NCI-H1930 (cell line): ENCODE measurements at places on chromosomes 7 and 10.
A peak's percentile ranks its signal among the peaks of the same experiment; 100 is the strongest.

- no peak for DNase-seq
Measured at GRCh38 chr10:28669227-28670173, 7.8 kb upstream of the BAMBI start.

DNA sequence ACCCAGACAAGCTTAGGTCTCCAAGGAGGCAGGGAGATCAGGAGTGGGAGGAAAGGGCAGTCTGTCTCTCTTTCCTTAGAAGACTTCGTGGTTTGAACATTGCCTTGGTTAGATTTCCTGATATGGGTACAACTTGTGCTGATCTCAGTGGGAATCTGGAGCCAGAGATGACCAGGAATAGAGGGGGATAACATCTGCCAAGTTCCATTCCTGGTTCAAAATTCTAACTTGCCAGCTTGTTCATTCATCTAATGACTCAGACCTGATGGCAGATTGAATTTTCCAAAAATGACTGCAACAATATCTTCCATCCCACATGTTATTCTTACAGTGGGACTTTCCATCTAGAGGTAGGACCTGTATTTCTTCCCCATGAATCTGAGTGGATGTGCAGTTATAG is 394.3 kb upstream of the PODXL start:
- DNase-seq = no peak

GRCh38 chr10:21926949-21927348 is 76.6 kb downstream of the DNAJC1 start:
- DNase-seq = no peak

GRCh38 chr10:108597657-108598319 is 1325.5 kb downstream of the XPNPEP1 start:
- DNase-seq = no peak

DNA sequence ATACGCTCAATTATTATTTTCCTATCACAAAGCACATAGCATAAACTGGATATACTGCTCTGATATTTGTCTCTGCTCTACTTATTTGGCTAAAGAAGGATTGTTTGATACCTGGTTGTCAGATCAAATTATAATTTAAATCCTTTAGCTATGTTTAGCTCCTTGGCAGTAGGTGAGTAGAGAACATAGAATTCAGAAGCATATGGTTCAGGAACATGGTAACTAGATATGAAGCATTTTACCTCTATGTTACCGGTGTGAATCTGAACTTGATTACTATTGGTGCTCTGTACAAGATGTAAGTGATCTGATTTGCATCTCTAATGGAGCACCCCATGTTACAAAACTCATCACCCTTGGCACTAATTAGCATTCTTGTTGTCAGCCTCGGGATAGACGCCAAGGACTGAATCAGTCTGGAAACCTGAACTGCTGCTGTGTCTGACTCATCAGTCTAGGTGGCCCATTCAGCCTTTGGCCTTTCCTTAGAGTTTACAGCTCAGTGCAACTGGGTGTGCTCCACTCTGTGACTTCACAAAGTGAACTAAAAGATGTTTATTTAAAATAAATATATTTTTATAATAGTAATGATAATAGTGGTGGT is 12.3 kb upstream of the MYPN start:
- no peak for DNase-seq

- no peak for DNase-seq
Measured at GRCh38 chr10:12473491-12473890, 124.1 kb downstream of the CAMK1D start.

DNA sequence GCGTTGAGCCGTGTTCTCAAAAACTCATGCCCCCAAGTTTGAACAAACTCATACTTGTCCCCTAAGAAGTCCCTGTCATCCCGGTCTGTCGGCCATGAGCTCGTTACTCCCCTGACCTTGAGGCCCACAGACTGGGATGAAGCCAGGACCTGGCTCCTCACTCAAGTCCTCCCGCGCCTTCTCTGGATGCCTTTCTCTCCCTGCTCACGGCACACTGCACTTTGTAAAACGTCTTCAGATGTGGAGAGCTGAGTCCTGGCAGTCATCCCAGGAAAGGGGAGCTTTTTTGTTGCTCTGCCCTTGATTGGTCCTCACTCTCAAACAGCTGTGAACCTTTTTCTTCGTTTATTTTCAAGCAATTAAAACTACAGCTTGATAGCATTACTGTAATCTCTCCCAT is 110.8 kb downstream of the JAZF1 start:
- DNase-seq = no peak

DNA sequence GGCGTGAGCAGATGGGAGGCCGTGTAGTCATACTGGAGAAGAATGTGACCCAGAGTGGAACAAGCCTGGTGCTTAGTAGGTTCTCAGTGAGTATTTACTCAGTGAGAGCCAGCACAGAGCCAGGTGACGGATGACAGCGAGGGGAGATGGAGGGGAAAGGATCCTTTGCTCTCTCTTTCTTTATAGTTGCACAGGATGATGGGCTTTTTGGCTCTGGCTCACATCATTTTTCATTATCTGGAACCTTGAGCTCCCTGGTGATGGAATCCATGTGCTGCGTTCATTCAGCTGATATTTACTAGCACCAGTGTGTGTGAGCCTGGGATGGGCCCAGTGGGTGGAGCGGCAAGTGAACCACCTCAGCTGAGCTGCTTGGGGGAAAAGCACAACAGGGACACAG is 17.2 kb downstream of the BTBD16 start:
- no peak for DNase-seq

DNA sequence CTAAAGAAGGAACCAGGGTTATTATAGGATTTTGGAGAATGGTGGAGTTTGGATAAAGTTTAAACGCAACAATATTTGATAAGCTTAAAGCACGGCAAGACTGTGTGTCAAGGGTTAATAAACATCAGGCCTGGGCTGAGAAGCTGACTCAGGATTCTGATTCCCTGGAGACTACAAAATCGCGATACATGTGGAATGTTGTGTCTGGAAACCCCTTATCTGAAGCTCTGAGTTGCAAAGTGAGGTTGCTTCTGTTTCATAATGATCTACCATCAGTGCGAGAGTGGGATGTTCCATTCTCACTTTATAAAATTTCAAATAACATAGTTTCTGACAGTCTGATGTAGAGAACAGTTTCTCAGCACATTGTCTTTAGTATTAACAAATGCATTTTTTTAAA is 7.8 kb downstream of the C1GALT1 start:
- DNase-seq = no peak

- DNase-seq = no peak
Measured at GRCh38 chr7:51029701-51030191, 247.1 kb upstream of the GRB10 start.

DNA sequence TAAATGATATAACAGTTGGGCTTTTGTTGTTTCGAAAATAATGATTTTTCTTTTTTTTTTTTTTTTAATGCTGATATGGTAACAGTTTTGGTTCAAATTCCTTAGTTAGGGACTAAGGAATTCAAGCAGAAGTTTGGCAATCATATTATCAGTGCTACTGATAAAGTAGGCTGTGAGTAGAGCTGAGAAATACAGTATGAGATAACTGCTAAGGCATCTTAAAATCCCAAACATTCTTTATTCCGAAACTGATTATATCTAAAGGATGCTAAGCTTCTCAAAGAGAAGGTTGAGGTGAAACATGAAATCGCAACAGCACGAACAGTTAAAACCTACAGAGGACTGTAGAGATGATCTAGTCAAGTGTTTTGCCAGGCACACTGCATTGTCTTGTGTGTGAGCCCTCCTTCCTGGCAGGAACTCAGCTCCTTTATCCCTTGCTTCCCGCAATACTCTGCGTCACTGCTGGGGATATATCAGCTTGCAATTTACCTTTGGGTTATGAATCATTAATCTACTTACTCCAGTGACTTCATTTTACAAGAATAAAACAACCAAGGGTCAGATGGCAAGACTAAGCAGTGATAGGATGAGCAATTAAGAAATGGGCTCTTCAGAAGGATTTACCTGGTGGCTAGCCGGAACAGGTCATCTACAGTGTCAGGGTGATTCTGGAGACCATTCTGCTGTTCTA is 36.7 kb downstream of the IRF5 start:
- DNase-seq = no peak

GRCh38 chr7:96023387-96023786 is 251.0 kb downstream of the DYNC1I1 start:
- DNase-seq = no peak

GRCh38 chr7:150895809-150896208 is 43.5 kb downstream of the AOC1 start:
- DNase-seq = no peak

DNA sequence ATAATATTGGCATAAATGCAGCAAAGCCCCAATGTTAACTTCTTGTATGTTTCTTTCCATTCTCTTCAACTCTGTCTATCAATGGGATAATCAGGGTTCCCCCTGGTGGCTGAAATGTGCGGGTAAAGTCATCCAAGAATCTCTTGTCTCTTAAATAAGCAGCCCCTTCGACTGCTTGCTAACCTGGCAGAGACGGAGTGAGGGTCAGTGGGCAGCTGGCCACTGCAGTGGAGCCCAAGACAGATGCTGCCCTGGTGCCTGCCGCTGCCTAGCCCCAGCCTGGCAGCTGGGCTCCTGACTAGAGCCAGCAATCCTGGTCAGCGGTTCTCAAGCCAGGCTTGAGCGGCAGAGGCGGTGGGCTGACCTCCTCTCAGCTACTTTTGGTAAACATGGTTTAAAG is 248.9 kb downstream of the COBL start:
- peak; percentile 37 for DNase-seq

DNA sequence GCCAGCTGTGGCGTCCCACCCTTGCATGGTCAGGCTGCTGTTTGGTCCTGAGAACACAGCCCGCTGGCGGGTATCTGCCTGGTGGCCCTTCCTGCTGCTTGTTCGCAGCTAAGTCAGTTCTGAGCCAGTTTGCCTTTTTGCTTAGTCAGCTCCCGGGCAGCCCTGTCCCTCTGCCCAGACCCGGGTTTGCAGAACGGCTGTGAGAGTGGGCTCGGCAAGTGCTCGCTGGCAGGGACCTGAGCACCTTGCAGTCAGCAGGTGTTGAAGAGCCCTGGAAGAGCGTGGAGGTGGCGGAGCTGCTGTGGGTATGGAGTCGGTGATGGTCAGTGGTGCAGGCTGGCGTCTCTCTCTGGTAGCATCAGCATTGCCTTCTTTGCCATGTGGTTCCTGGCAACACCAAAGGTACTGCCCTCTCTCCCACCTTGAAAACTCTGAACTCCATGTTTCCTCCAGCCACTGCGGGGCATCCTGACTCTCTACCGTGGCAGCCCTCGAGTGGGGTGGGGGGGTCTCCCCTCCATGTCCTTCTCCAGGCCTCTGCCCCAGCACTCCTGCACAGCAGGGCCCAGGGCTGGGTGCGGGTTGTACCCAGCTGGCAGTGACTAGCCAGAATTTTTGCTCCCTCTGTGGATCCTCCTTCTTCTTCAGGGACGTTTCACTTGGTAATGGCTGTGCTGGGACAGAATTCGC is 4.6 kb downstream of the INPP5A start:
- DNase-seq = no peak

GRCh38 chr7:32093415-32094408 is 23.5 kb upstream of the PDE1C start:
- DNase-seq = no peak

GRCh38 chr10:44902941-44903545 is 8.1 kb upstream of the TMEM72 start:
- DNase-seq = no peak

DNA sequence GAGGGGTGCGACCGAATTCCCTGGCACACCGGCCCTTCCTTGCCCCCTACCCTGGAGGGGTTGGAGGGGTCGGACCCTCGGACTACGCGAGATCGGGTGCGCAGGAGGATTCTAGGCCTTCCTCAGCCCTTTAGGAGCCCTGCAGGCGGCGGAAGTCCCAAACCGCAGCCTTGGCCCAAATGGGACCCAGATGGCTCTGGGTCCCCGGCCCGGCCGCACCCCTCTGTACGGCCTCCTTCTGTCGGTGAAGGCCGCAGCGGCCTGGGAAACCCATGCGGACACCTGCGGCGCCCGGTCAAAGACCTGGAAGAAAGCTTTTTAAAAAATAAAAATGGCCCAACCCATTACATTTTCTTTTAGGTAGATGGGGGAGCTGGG is 2.4 kb upstream of the VAX1 start:
- DNase-seq = no peak

- no peak for DNase-seq
Measured at GRCh38 chr10:123637326-123637880, 28.8 kb upstream of the GPR26 start.

GRCh38 chr7:150322114-150322832 is 882 bp upstream of the LRRC61 start:
- DNase-seq = peak; percentile 2

GRCh38 chr7:142567201-142568075 is 181.8 kb upstream of the PRSS1 start:
- DNase-seq = no peak

DNA sequence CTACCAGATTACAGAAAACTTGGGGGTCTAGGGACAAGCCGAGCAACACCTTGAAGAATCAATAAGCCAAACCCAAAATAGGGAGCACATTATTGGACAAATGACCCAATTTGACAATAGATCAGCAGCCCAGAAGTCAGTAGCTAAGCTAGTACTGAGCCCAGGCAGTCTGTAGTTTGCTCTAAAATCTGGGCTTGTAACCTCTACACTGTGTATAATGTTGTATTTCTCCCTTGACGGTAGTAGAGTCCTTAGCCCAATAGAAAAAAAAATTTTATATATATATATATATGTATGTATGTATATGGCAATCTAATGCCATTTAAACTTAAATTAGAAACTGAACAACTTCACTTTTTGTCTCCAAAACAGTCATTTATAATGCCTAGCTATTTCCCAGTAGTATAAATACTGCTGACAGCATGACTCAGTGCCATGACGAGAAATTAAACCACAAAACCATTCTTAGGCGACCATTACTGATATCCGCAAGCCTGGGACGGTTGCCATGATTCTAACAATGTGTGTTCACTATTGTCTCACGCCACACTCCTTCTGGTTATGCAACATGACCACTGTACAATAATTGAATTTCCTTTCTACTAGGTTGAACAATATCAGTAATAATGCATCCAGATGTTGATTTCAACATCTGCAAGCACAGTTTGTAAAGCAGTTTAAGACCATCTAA is 110.5 kb downstream of the IPMK start:
- DNase-seq = no peak

GRCh38 chr7:39749177-39749576 is 125.8 kb downstream of the RALA start:
- no peak for DNase-seq

DNA sequence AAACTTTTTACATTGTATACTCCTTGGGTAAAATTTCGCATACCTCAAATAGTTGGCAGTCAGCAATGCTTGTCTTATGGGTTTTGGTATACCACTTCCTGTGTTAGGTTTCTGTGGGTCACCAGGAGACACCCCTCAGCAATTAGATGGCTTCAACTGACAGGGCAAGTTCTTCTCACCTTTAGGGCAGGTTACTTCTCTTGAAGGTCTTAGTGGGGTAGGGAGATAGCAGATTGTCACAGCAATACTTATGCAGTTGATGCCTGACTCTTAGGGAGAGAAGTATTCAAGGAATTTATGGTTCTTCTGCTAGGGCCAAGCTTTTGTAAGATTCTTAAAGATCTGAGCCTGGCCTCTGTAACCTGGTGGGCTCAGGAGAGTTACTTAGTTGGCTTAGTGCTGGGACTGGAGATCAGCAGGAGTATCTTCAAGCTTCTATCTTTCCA is 42.9 kb downstream of the MKLN1 start:
- no peak for DNase-seq

- DNase-seq = no peak
Measured at GRCh38 chr10:114548662-114549061, 109.4 kb downstream of the ABLIM1 start.

GRCh38 chr10:128386231-128386630 is 260.0 kb upstream of the MKI67 start:
- DNase-seq = no peak

GRCh38 chr7:78020874-78021249 is 222.3 kb downstream of the PHTF2 start:
- DNase-seq = no peak
